ENCODE measurements at places on chromosomes 4 and X. TPM values are rescaled to one million over a fixed set of nuclear protein-coding genes. Genes with fewer than 3 reads are reported as not detected.

Gene AADAT
- total RNA-seq: 3.1 TPM

Gene AP1AR
- 14.5 TPM for total RNA-seq

Gene LRCH2
- total RNA-seq: 10.8 TPM

Gene HGFAC
- 0.62 TPM for total RNA-seq

Gene MYOZ2
- 0.35 TPM for total RNA-seq

Gene LRAT
- total RNA-seq: 0.40 TPM

Gene POU4F2
- total RNA-seq: not detected

Gene PGRMC2
- 54.7 TPM for total RNA-seq

DNA sequence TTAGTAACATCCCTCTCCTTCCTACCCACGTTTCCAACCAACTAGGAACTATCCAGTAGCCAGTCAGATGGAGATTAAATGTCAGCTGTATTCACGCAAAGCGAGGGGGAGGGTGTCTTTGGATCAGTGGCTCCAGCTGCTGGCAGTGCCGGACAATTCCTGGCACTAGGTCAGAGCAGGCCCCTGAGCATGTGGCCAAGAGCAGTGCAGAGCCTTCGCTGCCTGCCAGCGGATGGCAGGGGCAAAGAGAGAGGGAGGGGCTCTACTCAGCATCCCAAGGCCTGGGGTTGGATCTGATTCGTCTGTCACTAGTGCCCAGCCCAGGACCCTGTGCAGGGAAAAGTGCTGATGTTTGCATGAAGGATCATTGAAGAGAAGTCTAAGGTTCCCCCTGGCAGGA is 28.7 kb upstream of the JAKMIP1 start:
- ATAC-seq: no peak

- no peak for ATAC-seq
Observed at GRCh38 chr4:48047896-48048295, 31.3 kb downstream of the NIPAL1 start.

DNA sequence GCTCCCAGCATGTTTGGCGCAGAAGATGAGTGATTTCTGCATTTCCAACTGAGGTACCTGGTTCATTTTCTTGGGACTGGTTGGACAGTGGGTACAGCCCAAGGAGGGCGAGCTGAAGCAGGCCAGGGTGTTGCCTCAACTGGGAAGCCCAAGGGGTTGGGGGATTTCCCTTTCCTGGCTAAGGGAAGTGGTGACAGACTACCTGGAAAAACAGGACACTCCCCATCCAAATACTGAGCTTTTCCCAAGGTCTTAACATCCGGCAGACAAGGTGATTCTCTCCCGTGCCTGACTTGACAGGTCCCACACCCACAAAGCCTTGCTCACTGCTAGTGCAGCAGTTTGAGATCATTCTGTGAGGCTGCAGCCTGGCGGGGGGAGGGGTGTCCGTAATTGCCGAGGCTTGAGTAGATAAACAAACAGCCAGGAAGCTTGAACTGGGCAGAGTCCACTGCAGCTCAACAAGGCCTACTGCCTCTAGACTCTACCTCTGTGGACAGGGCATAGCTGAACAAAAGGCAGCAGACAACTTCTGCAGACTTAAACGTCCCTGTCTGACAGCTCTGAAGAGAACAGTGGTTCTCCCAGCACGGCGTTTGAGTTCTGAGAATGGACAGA is 307.7 kb upstream of the ARSJ start:
- no peak for ATAC-seq

GRCh38 chr4:186018261-186018660 is 50.7 kb upstream of the TLR3 start:
- no peak for ATAC-seq

DNA sequence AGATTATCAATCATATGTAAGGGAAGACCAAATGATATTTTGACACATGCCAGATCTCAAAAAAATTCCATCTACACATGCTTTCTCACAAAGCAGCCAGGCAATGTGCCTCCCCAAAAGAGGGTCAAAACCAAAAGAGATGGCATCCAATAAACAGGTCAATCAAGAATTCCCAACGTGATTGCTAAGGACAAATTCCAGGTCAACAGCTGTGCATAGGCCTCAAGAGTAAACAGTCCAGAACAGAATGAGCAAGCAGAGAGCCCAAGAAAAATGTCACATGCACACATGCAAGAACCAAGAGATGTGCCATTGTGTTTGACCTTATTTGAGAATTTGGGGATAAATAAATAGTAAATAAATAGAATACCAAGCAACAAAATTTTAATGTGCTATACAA is 136.7 kb downstream of the APBB2 start:
- ATAC-seq: no peak

DNA sequence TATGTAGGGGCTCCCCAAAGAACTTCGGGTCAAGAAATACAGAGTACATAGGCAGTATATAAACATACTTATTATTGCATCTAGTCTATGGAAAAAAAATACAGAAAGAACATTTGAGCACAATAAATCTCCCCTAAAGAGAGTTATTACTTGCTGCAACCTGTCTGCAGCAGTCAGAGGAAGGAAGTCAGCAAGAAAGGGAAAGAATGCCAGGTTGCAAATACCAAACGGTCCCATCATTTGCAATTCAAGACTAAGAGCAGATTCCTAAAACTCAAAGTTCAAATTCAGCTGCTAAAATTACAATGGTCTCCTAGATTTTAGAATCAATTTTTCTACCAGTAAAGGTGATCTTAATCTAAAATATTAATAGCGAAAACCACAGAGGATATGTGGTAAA is 236.2 kb upstream of the NUDT6 start:
- ATAC-seq: no peak

GRCh38 chrX:118350221-118350620 is 4.3 kb downstream of the WDR44 start:
- no peak for ATAC-seq

DNA sequence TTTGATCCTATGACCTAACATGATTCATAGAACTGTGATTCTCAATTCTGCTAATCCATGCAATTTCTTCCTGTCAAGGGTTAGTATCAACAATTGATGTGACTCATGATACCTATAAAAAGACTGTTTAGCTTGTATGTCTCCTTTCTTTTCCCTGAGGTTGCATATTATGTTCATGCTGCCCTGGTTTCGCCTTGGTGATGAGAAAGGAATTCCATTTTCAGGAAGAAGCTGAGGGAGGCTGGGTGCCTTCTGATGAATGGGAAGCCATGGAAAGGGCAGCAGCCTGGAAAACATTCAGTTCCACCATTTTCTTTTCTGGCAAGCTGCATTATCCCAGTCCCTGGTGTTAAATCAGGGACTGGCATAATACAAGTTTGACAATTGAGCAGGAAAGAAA is 976.5 kb downstream of the RPA4 start:
- no peak for ATAC-seq

DNA sequence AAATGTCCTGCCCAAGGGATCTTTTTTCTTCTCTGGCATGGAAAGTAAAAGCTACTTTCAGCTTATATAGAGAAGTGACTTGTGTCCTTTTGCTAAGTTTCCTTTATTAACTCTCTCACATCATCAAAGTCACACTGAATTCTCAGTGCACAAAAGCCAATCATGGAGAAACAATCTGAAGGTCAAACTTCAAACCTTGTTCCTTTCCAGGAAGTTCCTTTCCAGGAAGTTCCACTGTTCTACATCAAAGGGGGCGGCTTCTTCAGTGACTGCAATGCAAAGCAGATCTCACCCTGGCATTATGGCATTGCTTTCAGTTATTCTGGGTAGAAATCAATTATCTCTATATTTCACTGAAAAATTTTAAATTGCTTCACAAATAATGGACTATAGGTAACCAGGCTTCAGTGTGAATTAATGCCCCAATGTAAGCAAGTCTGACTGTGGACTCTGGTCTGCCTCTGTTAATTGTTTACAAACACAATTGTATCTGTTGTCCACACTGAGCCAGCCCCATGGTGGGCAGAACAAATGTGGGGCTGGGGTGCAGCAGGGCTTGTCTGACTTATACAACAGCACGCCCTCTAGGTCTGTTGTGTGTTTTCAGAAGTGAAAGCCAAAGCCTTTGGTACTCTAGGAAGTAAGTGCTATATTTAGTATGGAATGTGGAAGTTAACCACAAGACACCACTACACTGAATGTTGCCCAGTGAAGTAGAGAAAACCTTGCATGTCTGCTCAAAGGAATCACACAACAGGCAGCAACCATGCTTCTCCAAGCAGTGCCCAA is 98.8 kb downstream of the CDS1 start:
- ATAC-seq: peak; percentile 11

DNA sequence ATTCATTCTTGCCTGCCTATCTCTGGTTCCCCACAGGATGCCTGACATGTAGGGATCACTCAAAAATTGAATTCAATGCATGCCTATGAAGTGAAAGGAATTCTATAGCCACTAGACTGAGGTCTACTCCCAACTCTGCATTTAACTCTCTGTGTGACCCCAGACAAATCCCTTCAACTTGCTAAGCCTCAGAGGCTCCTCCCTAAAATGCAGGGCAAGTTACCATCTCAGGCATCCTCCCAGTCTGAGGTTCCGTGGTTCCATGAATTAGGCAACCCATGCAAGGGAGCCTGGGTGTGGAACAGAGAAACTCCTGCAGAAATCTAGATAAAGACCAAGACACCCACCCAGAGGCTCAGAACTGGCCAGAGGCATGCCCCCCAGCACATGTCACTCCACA is 6.6 kb downstream of the SRPX start:
- ATAC-seq: no peak

DNA sequence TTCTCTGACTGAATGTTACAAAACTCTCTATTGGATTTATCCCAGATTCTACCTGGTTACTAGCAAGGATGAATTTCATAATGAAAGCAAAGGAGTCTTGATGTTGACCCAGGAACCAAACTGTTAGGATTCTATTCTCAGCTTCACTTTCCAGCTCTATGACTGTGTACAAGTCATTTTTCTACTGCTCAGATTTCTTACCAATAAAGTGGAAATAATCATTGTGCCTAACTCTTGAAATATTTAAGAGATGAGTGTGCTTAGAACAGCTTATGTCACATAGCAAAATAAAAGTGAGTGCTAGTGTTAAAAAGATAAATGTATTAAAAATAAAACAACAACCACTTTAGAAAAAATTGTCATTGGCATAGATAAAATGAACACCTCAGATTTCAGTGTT is 45.6 kb downstream of the EPHA5 start:
- no peak for ATAC-seq

GRCh38 chr4:139557556-139558110 is 1.6 kb upstream of the SETD7 start:
- ATAC-seq: no peak

Data from gastroesophageal sphincter (tissue), 4 donors.